T-helper 2 cell treated with Interferon-gamma antibody and Interleukin-4, amounts not matched to agents 5 μg/mL and 100 μg/mL, for 36 hours (primary cell): ENCODE measurements at places on chromosomes 7 and 10.

DNA sequence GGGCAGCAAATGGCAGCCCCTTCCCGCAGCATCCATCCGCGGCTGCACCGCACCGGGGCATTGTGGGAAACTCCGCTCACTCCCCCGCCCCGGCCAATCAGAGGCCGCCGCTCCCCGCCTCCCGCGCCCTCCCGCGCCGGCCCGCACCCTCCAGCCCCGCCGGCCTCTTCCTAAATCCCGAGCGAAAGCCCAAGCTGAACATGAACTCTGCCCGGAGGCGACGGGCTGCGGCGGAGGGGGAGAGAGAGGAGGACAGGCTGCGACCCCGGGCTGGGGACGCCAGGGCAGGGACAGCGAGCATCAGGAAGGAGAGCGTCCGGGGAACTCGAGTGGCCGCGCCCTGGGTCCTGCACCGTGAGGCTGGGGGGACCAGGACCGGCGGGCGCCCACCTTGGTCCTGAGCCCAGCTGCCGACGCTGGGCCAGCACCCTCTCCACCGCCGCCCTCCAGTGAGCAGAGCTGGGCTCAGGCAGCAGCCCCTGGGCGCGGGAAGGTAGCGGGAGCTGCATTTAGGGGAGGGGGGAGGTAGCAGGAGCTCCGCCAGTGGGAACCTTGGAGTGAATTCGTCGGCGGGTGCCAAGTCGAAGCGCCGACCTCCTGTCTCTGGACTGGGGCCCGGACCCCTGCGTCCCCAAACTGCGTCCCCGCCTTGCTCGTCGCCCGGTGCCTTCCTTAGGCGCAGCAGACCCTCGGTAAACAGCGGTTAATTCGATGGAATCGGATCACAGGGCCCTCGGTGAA is at the start of gene DGKI:
DGKI (minus strand) TSS at position 148 of the 741 bp plus-strand sequence.
- DNase-seq: no peak

DNA sequence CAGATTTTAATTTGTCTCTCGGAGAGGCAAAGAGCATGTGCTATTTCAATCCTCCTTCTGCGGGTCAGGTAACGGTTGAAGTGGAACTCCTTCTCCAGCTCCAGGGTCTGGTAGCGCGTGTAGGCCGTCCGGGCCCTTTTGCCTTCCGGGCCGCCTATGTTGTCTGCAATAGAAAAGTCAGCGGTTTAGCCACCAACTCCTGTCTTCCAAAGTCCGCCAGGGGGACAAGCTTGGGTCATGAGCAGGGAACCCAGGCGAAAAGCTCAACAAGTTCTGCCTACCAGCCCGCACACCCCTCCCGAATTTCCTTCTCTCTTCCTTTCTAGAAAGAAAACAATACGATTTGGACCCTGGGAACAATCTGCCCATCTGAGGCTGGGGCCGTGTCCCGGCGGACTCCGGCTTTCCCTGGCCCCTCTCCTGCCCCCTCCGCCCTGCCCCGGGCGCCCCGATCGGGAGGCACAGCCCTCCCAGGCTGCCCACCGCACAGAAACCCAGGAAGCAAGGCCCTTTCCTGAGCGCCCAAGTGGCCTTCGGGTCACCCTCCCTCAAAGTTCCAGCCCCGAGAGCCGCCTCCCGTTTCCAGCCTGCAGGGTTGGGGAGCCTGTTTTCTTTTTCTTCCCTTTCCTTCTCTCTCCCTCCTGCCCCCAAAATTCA is 1.4 kb downstream of the HOXA5 start:
- DNase-seq: no peak

GRCh38 chr7:30727061-30727945 is 24.6 kb upstream of the INMT start:
- peak; percentile 33 for DNase-seq

GRCh38 chr7:90111-91063 is 102.0 kb upstream of the FAM20C start:
- DNase-seq: no peak

- DNase-seq: peak; percentile 45
Measured at GRCh38 chr7:92448205-92448747, 994 bp downstream of the GATAD1 start.

DNA sequence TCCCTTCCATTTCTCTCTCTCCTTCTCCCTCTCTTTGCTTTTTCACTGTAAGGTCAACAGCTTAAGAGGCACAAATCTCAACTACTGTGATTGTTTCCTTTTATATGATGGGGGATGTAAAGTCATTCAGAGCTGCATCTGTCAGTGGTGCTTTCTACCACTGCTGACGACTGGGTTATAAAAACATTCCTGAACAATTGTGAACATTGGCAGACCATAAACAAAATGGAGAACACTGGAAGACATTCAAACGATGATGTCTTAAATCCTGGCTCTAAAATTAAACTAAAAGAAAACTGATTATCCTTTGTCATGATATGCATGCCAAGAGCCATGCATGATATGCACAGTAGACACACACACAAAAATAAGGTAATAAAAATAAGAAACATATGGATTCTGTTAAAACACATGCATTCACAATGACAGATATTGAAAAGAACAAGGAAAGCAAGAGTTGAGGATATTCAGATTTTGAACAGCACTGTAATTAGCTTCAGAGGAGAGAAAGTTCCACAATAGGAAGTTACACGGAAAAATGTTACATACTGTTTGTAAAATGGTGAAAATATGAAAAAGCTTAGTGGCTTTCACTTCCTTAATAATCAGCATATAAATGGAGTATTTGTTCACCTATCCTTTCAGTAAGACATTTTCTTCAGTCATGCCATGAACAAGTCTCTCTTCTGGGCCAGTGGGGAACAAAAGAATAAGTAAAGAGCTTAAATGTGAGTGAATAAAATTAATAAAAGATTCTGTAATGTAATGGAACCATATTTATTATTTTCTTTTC is 89.2 kb downstream of the RNLS start:
- no peak for DNase-seq

- no peak for DNase-seq
Measured at GRCh38 chr7:78333530-78334425, 535.2 kb downstream of the PHTF2 start.

- peak; percentile 83 for DNase-seq
Measured at GRCh38 chr10:124688889-124689670, 55.1 kb downstream of the FAM53B start.

- DNase-seq: no peak
Measured at GRCh38 chr10:80462981-80463741, 9.1 kb downstream of the TSPAN14 start.

DNA sequence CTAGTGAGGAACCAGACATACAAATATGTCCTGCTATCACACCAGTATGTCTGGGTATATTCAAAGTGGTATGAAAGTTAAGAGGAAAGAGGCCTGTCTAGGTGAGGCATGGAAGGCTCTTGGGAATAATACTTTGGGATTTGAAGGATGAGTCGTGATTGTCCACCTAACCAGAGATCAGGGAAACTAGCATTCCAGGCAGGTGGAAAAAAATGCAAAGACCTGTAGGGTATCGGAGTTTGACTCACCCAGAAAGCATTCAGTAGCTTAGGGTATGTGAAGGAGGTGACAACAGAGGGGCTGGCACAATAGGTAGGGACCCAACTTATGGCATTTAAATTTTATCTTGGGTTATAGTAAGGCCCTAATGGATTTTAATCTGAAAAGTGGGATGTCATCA is 950 bp upstream of the GCC1 start:
- DNase-seq: no peak
